Activated T-cell treated with anti-CD3 and anti-CD28 coated beads for 4 hours (primary cell): ENCODE measurements at places on chromosomes 16 and 17.

DNA sequence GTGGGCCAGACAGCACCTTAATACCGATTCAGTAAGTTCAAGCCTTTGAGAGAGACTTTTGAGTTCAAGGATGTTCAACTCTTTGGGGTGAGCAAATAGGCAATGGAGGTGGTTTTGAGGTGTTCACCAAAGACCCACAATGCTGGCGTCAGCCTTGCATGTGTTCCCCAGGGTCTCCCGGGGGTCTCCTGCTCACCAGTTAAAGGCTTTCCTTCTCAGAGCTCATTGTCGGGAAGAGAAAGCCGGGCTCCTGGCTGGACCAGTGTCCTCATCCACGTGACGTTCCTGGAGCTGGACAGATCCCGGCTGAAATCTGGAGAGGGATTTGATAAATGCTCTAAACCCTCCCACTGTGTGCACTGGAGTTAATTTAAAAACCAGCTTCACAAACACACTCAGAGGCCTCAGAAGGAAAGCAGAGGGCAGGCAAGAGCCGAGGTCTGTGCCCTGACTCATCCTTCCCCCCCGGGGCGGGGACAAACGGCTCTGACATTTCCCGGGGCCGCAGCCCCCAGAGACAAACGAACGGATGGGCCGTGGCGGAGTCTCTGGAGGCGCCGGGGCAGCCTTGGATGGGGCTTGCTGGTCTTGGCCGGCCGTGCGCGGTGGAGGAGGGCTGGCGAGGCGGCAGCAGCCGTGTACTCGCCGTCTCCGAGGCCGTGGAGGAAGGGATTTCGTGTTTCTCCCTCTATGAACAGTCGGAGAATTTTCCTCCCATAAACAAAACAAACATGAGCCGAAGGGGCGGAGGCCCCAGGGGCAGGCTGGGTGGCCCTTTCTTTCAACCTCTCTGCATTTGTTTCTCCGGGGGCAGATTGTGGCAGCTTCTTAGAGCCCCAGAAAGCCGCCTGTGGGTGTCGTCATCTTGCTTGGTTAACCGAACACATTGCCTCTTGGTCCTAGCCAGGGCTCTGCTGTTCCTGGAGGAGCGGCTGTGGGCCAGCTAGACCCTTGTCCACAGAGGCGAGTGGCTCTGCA, 94.2 kb downstream of the NTN1 start:
- peak; percentile 42 for DNase-seq

DNA sequence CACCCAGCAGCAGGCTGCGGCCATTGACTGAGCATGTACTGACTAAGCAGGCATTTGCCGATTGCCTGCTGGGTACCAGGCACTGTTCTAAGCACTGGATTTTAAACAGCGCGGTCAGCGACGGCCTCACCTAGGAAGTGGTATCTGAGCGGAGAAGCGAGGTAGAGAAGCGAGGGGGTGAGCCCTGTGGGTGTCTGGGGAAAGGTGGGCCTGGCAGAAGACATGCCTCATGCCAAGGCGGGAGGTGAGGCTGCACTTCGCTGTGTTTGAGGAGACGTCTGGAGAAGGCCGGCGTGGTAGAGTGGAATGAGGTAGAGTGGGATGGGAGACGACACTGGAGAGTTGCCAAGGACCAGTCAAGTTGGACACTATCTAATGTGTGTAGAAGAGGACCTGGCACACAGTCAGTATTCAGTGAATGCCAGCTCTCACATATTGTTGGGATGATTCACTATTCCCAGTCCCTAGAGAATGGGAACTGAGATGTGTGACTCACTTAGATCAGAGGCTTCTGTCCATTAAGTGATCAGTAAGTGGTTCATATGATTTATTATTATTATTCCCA, 14.4 kb downstream of the SYCE1L start:
- DNase-seq = no peak

- DNase-seq = no peak
Observed at GRCh38 chr16:70703041-70703834, 17.4 kb upstream of the MTSS2 start.

GRCh38 chr16:79362300-79362970, 238.1 kb downstream of the MAF start:
- DNase-seq = no peak

DNA sequence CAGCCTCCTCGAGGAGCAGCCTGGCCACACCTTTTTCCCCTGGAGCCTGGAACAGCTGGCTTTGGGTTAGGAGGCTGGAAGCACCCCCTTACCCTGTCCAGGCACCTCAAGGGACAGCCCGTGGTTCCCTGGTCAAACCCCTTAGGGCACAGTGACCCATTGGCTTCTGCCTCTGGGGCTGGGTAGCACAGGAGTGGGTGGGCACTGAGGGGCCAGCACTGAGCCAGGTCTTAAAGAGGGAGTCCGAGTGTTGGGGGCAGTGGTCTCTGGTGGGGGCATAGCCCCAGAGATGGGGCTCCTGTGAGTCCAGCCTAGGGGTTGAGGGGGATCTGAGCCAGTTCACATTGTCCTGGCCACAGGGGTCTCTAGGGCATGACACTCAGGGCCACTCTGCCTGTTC, 15.4 kb downstream of the OTOP3 start:
- no peak for DNase-seq

GRCh38 chr17:40485851-40486521, 15.4 kb downstream of the TNS4 start:
- no peak for DNase-seq

DNA sequence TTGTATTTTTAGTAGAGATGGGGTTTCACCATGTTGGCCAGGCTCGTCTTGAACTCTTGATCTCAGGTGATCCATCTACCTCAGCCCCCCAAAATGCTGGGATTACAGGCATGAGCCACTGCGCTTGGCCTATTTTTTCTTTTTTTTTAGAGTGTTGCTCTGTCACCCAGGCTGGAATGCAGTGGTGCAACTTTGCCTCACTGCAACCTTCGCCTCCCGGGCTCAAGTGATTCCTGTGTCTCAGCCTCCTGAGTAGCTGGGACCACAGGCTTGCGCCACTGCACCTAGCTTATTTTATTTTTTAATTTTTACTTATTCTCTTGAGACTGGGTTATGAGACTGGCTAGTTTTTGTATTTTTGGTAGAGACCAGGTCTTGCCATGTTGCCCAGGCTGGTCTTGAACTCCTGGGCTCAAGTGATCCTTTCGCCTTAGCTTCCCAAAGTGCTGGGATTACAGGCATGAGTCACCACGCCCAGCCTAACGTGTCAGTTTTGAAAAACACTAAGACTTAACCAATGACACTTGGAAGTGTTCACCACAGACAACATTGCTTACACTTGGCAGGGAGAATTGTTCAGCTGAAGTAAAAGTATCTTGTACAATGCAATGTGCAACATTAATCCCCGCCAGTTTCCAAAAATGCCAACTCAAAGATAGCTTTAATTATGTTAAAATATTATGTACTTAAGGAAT, 26.9 kb downstream of the ATAD5 start:
- DNase-seq = no peak

GRCh38 chr16:50284131-50284911, 18.0 kb downstream of the ADCY7 start:
- no peak for DNase-seq

GRCh38 chr16:85707528-85708095, 18.9 kb upstream of the GINS2 start:
- DNase-seq = no peak

DNA sequence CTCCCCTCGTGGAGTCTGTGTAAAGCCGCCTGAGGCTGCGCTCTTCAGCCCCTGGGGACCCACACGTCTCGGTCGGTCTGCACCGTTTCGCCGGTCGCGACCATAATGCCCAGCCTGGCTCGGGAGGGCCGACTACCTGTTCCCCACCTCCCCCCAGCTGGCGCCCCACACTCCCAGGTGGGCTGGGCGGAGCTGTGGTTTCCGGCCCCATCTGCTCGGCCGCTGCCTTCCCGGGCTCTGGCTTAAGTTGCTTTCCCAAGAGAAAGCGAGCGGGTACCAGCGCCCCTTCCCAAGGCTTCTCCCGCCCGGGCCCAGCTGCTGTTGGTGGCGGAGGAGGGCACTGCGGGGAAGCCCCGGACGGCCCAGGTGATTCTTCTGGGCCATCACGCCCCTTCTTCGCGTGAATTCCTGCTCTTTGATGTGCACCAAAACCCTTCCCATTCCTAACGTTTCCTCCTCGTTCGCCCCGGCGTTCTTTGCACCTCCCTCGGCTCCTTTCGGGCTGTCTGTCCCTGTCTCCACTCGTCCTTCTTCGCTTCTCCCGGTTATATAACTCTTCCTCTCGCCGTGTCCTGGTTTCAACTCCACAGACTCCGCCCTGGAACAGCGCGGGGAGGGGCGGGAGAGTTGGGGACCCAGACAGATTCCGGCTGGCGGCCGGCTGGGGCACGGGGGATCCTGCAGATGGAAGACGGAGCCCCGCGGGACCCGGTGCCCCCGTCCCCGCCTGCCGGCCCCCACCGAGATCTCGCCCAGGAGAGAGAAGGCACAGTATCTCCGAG, 2.0 kb downstream of the KDM6B start:
- no peak for DNase-seq

- DNase-seq = no peak
Observed at GRCh38 chr17:2282297-2282873, 21.2 kb downstream of the SMG6 start.

DNA sequence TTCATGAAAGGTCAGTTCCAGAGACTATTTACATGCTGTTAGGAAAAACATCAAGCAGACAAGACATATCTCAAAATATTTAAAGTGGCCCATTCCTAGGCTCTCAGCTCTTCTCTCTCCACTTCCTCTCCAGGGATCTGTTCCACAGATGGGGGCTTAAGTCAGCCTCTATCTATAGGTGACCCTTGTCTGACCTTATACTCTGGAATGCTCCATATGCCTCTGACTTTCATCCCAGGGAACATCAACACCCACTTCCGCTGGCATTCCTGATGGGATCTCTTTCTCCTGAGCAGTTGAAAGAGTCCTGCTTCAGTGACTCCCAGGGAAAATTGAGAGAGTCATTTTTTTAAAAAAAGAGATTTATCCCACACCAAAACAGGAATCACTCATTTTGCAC, 11.5 kb upstream of the WIPI1 start:
- no peak for DNase-seq

GRCh38 chr16:65833171-65833871, 533.2 kb upstream of the CDH5 start:
- DNase-seq = no peak

DNA sequence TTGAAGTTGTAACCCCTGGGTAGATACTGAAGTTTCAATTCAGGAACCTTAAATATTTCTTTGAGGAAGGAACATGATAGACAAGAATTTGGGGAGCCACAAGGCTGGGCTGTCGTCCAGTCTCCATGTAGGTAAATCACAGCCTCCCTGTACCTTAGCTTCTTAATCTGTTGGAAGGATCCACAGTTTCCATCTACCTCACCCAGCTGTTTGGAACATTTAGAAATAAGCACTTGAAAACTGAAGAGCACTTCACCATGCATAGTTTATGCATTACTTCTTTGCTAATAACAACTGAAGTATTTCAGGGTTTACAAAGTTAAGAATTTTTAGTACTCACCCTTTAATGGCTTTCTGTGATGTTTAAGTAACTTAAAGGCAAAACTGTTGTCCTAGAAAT, 17.2 kb downstream of the TXNDC11 start:
- DNase-seq = no peak

DNA sequence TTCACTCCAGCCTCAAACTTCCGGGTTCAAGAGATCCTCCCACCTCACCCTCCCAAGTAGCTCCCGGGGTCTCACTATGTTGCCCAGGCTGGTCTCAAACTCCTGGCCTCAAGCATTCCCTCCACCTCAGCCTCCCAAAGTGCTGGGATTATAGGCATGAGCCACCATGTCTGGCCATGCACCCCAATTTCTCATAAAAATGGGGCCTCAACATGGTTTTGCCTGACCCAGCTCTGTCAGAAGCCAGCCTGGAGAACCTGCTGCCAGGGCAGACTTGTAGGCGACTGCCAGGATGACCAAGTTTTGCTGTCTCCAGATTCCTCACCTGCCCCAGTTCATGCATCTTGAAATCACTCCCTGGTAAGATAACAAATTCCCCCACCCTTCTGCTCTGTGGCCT, 82.9 kb downstream of the AIPL1 start:
- no peak for DNase-seq

DNA sequence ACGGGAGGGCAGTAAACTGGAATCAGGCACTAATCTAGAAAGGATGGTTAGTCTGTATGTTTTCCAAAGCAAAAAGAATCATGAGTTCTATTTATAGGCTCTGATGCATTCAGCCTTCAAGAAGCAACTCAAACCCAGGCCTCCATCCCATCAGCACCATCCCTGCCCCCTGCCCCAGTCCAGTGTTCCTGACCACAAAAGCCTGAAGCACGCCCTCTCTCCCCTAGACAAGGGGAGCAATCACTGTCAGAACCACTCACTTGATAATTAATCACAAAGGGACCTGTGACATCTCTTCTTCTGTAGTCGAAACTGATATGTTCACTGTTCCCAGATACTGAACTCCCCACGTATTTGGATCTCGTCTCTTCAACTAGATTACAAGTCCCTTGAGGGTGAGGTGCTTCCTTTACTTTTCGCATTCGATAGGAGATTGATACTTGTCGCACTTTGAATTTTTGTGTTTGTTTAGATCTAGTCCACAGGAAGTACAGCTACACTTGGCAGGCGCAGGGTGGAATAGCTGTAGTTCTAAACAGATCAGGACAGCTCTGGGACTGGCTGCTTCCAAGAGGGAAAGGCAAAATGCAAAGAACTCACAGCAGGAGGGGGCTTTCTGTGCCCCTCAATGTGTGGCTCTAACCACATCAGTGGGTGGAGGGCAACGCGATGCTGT, 36.4 kb upstream of the CCDC182 start:
- no peak for DNase-seq

GRCh38 chr16:75624921-75625334, 1.8 kb upstream of the ADAT1 start:
- DNase-seq = no peak

GRCh38 chr17:32285746-32286517, 20.3 kb downstream of the RHBDL3 start:
- no peak for DNase-seq

- DNase-seq = no peak
Observed at GRCh38 chr16:10728003-10728887, 15.4 kb upstream of the NUBP1 start.

DNA sequence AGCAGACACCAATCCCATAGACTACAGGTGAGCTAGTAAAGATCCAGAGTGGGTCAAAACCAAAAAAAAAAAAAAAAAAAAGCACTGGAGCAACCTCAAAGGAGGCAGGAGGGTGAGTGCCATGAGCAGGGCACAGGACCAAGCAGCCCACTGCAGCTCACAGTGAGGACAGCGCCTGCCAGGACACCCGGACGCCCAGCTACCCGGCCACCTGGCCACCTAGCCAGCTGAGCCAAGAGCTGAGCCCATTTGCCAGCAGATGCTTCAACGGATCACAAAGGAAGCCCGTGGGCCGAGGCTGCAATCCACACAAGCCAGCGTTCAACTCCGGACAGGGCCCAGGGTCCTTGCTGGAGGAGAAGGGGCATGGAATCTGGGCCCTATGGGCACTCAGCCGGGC, 15.1 kb downstream of the AXIN1 start:
- DNase-seq = no peak

- no peak for DNase-seq
Observed at GRCh38 chr17:8900207-8900606, 32.7 kb upstream of the PIK3R6 start.

GRCh38 chr16:191831-192230, 11.6 kb downstream of the HBQ1 start:
- DNase-seq = no peak

DNA sequence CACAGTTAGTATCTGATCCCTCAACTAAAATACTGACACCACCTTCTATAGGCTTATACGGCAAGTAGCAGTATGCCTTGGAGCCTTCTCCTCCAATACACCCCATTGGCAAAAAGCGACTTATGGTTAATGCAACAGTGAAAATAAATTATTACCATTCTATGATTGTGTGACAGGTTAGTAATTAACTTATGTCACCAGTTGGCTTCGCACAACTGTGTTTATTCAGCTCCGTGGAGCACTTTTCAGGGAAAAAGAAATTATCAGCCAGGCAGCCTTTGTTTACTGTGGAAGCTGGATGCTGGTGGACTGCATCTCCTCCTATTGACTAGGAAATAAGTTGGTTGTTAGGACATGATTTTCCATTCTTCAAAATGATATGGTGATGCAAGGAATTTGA, 833.8 kb upstream of the RBFOX1 start:
- no peak for DNase-seq
